ENCODE measurements at places on chromosomes 2 and 18.

GRCh38 chr2:147644491-147644890, 200.3 kb upstream of the ACVR2A start:
- DNase-seq, result no peak

GRCh38 chr2:111636905-111637304, 247.1 kb downstream of the ANAPC1 start:
- DNase-seq, result no peak

DNA sequence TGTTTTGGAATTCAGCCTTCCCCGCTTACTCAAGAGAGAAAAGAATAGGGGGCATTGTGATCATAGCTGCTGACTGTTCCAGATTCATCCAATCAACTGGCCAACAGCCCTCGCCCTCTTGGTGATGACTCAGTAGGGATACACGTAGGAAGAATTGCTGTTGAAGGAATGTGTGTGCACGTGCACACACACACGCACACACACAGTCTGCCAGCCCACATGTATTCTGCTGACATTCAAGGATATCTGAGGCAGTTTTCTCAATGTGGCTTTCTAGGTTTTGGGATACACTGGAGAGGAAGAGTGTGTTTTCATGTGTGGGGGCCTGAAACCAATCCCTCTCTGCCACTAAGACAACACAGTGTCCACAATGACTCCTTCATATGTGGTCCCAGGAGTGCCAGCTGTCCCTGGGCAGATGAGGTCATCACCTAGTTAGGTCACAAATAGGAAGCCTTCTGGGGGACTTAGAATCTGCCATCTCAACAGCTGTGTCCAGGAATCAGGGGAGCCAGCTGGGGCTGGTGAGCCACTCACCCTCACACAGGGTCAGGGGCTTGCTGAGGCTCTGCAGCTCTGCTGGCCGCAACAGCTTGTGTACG, 352.6 kb downstream of the SS18 start:
- DNase-seq, result no peak

GRCh38 chr2:47301277-47301618, 101.7 kb upstream of the MSH2 start:
- DNase-seq, result no peak

GRCh38 chr2:240465268-240465764, 29.9 kb downstream of the GPC1 start:
- no peak for DNase-seq

GRCh38 chr2:196504788-196505187, 134.7 kb upstream of the CCDC150 start:
- no peak for DNase-seq
